Kidney tubule cell (primary cell): ENCODE measurements at places on chromosomes 6 and 20.

DNA sequence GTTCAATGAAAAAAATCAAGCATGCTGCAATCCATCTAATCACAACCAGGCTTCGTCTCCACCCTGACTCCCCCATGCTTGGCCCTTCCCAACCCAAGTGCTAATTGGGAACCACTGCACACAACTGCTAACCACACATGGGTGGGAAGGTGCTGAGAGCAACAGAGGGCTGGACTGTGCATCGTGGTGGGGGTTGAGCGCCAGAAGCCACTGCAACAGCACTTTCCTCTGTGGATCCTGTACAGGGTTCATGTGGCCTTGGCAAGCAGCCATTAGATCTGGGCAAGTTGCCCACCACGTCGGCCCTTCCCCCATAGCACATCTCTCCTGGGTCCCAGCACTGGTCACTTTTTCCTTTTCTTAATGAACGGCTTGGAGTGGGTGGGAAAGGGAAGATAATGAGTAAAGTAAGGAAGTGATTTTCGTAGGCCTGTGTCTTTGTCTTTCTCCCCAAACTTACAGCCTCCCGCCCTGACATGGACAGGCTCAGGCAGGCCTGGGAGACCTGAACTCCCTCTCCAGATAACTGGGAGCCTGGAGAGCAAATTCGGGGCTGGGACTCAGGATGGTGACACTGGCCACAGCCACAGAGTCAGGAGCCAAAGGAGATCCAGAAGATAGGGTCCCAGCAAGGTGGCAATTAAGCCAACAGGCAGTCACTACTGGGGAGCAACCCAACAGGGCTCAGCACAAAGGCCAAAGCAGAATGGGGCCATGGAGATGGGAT, 34.4 kb upstream of the MRPS10 start:
- peak; percentile 29 for DNase-seq

GRCh38 chr6:91243436-91243835, 656.6 kb upstream of the MAP3K7 start:
- no peak for DNase-seq

GRCh38 chr20:59471653-59472421, 132.5 kb upstream of the PHACTR3 start:
- no peak for DNase-seq

- no peak for DNase-seq
Measured at GRCh38 chr6:135852746-135853145, 1.2 kb downstream of the PDE7B start.
